ENCODE measurements at places on chromosomes 12 and 14.

- no peak for DNase-seq
Observed at GRCh38 chr12:15558915-15559528, 230.2 kb downstream of the EPS8 start.

- no peak for DNase-seq
Observed at GRCh38 chr12:8549381-8549780, 8.7 kb upstream of the CLEC4E start.

DNA sequence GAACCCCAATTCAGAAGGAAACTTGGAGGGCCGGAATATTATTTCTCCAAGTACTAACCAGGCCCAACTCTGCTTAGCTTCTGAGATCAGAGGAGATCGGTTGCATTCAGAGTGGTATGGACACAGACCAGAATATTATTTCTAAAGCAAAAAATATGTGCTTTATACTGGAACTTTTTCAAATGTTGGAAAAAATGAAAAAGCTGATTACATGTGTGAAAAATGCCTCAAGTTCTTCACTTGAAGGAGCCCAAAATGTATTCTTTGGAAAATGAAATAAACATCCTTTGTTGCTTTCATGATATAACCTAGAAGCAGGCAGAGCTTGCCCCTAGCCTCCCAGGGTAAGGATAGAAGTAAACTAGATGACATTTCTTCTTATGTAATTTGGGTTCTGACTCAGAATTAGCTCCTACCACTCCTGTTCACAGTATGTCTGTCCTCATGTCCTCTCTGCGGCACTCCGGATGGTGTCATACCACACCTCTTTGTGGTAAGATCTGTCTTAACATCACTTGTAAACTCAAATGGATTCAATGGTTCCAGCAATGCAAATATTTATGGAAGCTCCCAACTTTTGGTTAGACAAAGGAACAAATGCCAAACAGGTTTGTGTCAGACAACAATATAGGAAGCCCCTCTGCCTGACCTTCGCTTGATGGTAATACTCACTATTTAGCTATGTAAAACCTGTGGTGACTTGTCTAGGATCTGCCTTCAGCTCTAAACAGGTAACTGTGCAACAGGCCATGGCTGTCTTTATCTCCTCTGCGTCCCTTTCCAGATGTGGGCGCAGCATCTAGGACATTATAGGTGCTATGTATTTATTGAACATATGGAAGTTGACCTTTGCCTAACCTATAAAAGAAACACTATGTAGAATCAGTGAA lies 178.5 kb downstream of the SSPN start:
- no peak for DNase-seq

DNA sequence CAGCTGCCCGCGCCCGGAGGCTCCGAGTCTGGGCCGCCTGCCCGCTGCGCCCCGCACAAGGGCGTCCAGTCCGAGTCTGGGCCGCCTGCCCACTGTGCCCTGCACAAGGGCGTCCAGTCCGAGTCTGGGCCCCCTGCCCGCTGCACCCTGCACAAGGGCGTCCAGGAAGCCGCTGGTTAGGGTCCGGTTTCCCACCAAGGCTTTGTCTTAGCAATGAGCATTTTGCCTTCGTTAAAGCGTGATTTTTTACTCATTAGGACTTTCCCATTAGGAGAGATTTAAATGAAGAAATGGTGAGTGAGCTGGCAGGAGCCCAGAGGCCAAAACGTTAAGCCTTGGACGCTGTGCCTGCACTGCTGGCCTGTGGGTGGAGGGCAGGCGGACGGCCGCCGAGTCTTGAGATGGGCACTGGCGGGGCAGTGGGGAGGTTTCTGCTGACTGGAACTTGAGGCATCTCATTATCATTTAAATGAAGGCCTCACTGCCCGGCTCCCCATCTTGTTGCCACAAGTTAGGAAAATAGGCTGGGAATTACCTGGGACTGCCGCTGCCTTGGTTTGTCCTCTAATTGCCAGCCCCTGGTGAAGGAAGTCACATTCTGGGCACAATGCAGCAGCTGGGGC lies 36.0 kb downstream of the FBRSL1 start:
- DNase-seq = no peak

DNA sequence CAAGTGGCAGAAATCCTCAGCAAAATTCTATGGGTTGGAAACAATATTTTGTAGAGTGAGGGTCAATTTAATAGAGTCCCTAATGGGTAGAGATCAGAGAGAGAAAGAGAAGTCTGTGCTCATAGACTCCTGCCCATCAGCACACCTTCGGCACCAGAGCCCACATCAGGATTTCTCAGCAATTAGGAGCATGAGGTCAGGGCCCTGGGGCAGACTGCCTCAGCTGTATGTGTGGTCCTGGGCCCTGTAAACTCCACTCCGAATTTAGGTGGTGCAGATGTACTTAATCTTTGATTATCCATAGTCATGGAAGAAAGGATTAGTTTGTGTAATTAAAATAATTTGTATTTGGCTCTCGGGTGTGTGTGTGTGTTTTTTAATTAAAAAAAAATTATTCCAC lies 372.6 kb downstream of the AEBP2 start:
- DNase-seq = no peak

DNA sequence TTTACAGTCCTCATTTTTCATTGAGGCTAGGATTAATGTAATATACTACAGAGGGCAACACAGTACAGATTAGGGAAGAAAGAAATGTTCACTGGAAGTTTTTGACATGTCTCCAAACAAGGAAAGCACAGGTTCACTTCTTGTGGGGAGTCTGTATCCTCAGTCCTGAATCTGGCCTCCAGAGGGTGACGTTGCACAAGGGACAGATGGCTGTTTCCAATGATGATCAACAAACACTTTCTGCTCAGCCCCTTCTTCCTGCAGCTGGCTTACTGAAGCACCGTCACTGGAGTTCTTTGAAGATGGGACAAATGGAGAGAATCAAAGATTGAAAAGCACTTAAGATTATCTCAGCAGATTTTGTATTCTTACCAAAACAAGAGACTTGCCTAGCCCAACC lies 123.3 kb upstream of the OR4E1 start:
- peak; percentile 2 for DNase-seq

DNA sequence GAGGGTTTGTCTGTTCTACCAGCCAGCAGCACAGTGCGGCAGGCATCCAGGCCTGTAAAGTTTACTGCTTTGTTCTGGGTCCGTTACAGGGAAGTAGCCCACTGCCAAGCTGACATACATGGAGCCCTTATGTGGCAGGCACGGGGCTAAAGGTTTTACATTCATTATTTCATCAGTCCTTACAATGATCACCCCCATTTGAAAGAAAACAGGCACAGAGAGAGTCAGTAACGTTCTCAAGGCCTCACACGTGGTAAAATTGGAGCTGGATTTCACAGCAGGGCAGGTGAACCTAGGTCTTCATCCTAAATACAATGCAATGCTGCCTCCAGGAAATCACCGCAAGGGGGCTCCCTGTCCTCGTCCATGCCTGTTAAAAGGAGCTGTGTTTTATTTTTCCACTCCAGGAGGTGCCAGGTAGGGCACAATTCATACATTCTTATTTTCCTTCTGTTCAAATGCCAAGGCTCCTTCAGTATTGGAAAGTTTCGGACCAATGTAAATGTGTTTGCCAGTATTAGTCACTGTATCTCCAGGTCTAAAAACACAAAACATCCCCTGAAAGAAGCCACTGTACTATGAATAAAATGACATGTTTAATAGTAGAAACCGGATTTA lies 172.2 kb upstream of the GZMB start:
- peak; percentile 3 for DNase-seq

- peak; percentile 61 for DNase-seq
Observed at GRCh38 chr14:23068789-23069412, 11.6 kb upstream of the CDH24 start.

DNA sequence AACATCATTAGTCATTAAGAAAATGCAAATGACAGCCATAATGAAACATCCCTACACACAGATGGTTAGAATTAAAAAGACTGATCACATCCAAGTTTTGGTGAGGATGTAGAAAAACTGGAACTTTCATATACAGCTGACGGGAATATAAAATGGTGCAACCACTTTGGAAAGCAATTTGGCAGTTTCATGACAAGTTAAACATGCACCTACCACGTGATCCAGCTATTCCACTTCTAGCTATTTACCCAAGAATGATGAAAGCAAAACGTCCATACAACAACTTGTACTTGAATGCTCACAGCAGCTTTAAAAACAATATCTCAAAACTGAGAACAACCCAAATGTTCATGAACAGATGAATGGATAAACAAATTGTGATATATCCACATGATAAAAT lies 77.9 kb upstream of the AVPR1A start:
- no peak for DNase-seq

GRCh38 chr12:92073094-92073493 lies 72.6 kb downstream of the BTG1 start:
- DNase-seq = no peak

DNA sequence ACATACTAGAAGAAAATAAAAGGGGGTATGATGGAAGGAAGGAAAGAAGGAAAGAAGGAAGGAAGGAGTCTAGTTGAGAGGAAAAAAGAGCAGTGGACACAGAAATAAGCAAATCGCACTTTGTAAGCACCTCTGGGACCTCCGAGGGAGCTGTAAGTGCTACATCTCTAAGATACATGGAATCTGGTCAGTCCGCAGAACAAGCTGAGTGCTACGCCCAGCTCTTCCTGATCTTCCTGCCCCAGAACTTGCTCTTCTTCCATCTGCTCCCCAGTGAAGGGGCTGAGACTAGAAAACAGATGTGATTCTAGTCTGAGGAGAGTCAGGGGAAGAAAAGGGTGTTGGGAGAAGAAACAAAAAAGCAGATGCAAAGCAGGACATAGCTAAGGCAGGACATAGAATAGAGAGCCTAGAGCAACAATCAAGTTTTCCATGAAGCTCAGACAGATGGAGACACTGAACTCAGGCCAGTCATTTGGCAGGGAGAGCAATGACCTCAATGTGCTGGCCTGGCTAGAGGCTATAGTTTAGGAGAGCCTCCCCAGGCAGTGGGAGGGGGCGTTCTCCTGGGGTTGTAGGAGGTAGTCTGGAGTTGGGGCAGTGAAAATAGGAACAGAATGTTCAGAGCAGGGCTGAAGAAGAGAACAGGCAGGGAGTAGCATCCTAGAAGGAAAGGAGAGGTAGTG lies 1.7 kb upstream of the MFAP5 start:
- DNase-seq = no peak

GRCh38 chr12:10719482-10719881 lies 3.6 kb downstream of the YBX3 start:
- no peak for DNase-seq

GRCh38 chr12:26651036-26651435 lies 182.0 kb downstream of the ITPR2 start:
- no peak for DNase-seq

GRCh38 chr14:74917646-74918081 lies 5.4 kb downstream of the RPS6KL1 start:
- DNase-seq = no peak

- no peak for DNase-seq
Observed at GRCh38 chr12:93946542-93947150, 201.7 kb upstream of the PLXNC1 start.

DNA sequence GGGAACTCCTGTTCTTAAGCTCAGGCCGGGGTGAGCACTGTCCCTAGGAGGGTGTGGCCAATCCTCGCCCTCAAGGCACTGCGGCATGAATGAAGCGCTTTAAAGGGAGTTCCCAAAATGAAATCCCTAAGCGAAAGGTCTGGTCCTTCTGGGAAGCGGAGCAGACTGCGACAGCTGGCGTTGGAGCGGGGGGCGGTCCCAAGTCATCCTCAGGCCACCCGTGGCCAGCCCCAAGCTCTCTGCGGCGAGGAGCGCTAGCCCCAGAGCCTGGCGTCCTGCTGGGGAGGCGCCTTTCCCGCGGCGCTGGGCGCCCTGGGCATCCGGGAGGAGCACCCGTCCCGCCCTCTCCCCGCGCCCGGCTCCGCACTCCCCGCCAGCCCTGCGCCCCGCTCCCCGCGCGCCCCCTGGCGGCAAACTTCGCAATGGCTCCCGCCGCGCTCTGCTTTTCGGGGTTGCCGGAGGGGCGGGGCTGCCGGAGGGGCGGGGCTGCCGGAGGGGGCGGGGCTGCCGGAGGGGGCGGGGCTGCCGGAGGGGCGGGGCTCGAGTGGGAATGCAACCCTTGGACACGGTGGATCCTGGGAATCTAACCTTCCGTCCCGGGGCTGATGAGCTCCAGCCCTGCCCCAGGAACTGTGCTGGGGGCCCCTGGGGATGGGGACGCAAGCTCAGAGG lies 25.4 kb downstream of the ZBTB42 start:
- peak; percentile 89 for DNase-seq

DNA sequence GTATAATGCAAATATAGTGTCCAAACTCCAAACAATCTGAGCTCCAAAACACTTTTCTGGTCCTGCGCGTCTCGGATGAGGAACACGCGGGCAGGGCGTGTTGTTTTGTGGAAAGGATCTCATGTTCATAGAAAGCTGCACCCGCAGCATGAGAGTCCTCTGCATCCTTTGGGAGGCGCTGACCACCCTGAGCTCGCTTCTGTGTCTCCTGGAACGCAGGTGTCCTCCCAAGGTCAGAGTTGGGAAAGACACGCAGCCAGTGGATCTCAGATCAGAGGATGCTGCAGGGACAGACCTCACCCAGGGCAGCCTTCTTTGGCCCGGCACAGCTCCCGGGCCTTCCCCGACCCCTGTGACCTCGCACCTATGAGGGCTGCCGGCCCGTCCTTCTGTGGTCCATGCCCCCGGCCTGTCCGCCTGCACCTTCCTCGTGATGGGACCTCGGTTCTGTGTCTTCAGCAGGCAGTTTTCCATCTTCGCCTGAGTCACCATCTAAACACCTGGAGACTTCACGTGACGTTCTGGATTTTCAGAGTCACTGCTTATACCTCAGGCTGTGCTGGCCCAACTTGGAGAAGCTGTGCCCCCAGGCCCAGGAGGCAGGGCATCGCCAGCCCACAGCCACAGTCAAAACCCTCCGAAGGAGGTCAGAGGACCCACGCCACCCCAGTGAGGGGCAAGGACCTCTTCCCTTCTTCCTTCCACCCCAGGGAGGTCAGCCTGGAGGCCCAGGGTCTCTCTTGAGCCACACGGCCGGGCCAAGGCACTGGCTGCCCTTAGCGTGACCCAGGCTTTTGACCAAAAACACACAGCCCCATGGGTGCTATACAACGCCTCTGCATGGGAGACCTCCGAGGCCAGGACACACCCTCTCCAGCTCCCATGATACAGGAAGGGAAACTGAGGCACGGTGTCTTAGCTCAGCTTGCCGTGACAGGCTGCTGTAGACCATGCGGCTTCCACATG lies 25.9 kb downstream of the MMP17 start:
- DNase-seq = no peak

GRCh38 chr14:40164083-40164482 lies 731.9 kb upstream of the FBXO33 start:
- no peak for DNase-seq

DNA sequence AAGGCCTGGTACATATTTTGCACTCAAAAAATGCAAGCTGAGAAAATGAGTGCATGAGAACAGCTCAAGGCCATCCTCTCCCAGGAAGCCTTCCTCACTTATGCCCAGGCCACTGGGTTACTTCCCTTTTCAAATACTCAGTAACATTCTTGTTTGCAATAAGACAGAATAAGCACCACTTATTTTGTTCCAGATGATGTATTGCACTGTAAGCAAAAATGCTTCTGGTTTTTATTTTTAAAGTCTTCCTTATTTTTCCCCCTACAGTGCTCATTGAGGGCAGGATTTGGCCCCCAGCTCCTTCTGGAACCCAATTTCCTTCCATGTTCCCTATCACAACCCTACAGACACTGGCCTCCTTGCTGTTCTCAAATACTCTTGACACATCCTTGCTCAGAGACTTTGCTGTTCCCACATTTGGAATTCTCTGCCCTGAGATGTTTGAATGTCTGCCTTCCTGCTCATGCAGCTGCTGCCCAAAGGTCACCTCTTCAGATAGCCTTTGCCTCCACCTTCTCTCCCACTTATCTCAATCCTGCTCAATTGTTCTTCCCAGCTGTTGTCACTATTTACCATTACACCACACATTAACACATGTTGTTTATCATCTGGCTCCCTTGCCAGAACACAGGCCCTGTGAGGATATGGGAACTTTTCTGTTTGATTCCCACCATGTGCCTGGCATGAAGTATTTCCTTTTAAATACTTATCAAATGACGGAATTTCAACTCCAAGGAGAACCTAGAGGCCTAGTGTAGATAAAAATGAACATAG lies 49.9 kb downstream of the IFNG start:
- no peak for DNase-seq
